ENCODE measurements at places on chromosomes 2 and 18.

- DNase-seq = no peak
These were observed 61.3 kb downstream of the EFEMP1 start for GRCh38 chr2:55862246-55862645.

- DNase-seq = no peak
These were observed 65.2 kb downstream of the CCDC195 start for GRCh38 chr2:224650815-224651439.

DNA sequence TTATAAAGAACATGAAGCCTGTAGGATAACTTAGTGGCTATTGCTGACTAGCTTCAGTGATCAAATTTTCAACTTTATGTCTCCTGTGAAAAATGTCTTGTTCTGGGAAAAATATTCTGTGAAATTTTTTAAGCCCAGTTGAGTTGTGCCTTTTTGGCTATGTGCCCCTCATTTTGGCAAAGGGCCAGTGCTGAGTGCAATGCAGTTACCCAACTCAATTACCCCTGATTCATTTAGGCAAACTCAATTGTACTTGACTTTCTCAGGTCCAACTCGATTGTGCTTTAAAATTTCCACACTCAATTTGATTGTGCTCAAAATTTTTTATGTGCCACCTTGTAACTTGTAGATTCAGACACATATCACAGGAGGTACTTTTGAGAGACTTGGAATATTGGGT lies 548.8 kb upstream of the NRP2 start:
- DNase-seq = no peak

DNA sequence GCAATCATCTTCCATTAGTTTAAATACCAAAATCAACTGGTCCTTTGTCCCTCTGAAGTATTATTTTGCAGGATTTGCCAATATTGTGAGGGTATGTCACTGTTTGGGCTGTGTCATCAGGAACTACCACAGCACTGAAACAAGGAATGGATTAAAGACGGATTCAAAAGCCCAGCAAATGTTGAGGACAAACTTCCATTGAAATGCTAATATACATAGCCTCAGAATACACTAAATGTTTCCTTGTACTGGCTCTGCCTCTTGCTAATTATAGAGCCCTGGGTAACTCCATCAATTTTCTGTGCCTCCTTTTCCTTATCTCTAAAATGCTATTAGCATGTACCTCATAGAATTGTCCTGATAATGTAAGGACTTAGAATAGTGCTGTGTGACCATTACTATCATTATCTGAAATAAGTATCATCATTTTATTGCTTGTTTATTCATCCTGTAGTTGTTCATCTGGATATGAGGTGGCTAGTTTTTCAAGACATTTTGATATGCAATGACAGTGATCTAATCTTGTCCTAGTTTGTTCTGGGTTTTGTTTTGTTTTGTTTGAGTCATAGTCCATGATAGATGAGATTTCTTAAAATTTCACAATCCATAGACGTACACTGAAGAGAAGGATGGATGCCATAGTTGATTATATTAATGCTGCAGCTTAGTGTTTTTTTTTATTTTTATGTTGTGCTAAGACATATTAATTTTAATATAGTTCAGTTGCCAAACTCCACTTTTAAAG lies 333.4 kb upstream of the KCNH7 start:
- DNase-seq = no peak

DNA sequence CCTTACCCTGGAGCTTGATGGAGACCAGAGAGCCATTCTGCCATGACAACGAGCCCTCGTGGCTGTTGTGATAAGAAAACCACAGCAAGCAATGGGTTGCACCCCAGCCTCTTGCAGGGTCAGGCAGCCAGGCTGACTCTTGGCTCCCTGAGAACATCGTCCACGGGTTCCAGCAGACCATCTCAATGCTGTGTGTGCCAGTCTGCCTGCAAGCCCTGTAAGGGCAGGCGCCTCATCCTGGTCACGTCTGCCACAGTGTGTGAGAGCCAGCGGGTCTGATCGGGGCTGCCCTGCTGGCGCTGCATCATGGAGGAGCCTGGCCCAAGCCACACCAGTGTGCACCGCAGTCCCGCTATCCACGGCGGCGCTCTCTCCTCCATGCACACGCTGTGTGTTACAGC lies 71.0 kb upstream of the MGAT4A start:
- DNase-seq = no peak

DNA sequence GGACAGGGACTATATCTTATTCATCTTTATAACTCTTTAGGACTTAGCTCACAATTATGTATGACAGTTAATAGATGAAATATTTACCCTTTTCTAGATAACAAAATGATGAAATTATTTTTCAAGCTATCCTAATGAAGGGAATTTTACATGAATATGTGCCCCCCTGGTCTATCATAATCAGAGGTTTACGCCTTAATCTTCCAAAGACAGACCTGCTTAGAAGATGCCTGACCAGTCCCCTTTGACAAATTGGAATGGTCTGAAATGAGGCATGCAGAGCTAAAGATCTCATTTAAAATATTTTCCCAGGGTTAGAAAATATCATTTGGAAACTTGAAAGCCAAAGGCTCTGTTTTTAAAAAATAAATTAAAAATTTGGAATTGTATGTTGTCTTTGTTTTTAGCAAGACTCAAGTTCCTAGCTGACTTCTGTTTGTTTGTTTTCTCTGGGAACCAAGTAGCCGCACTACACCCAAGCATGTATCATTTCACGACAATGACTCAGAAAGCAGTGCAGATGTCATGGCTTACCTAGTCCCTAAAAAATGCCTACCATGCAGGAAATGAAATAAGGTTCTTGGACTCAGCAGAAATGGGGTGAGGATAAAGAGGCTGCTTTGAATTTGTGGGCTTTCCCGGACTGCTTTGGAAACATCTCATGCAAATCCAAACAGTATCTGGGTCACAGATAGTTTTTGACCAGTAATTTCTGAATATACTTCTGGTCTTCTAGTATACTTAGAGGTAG lies 162.1 kb downstream of the ZEB2 start:
- no peak for DNase-seq

- no peak for DNase-seq
These were observed 99.4 kb upstream of the PID1 start for GRCh38 chr2:229370509-229370908.

DNA sequence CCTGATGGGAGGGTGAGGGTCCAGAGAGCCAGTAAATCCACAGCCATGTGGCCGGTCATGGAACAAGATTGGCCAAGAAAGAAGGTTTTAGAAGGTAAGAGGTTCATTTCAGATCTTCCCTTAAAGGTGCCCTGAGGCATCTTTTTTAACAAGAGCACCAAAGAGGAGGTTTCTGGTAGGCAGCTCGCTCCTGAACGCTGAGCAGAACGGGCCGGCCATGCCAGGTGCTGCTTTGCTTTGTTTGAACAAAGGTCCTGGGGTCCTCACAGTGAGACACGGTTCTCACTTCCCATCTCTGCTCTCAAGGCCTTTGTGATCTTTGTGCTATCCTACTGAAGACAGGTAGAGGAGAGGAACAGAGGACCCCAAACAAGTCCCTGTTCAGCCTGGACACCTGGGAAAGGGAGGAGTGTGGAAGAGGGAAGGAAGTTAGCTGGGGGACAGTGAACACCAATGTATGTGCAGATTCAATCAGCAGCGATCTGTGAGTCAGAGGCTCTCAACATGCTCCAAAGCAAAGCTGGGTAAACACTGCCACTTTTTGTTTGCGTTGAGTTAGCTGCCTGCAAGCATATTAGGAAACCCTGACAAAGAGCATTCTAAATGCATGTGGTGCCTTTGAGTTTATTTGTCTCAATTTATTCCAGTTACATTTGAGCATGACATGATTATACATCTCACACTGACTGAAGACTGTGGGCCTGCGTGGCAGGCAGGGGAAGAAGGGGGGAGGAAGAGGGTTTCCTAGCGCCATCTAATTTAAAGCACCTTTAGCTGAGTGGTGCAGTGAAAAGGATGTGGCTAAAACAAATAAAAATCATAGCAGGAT lies 102.4 kb downstream of the ASB1 start:
- no peak for DNase-seq

- no peak for DNase-seq
These were observed 82.9 kb upstream of the RAB12 start for GRCh38 chr18:8526332-8526731.

DNA sequence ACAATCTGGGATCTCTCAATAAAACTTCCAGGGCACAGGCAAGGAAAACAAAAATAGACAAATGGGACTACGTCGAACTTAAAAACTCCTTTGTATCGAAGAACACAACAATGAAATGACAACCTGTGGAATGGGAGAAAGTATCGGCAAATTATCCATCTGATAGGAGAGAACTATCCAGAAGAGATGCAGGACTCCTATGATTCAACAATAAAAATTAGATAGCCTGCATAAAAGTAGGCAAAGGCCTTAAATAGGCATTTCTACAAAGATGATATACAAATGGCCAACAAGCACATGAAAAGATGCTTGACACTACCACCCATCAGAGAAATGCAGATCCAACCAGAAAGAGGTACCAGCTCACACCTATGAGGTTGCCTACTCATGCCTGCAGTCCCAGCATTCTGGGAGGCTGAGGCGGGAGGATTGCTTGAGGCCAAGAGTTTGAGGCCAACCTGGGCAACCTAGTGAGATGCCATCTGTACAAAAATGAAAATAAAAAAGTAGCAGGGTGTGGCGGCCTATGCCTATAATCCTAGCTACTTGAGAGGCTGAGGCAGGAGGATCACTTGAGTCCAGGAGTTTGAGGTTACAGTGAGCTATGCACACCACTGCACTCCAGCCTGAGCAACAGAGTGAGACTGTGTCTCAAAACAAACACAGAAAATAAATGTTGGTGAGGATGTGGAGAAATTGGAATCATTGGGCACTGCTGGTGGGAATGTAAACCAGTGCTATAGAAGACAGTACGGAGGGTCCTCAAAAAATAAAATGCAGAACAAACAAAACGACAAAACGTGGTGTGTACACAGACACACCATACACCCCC lies 21.6 kb downstream of the TWIST2 start:
- DNase-seq = no peak

DNA sequence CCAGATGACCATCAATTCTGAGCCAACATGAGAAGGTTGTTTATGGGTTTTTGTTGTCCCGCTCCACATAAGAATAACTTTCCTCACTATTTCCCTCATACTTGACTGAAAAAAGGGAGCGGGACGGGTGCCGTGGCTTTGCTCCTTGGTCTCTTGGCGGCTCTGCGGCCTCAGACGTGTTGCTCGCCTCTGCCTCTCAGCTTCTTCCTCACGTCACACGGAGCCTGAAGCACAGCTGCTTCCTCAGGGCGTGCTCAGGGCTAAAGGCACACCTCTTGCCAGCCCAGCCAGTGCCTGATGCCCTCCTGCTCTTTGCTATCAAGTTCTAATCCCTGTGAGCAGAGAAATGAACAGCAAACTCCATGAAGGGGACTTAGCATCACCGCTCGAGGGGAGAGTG lies 17.9 kb upstream of the ID2 start:
- DNase-seq = no peak

DNA sequence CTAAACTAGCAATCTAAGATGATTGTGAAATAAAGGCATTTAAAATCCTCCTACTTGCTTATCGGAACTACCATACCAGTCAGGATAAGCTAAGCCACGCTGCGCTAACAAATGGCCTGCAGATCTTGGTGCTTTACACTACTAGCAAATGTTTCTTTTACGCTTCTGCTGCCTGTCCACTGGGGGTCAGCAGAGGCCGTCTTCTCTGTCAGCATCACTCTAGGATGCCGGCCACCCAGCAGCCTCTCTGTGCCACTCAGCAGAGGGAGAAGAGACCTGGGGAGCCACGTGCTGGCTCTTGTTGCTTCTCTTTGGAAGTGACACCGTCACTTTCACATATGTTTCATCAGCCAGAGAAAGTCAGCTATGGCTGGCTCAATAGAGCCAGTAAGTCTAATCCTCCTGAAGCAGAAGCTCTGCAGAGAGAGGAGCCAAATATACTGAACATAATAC lies 36.6 kb downstream of the COPS8 start:
- DNase-seq = no peak

DNA sequence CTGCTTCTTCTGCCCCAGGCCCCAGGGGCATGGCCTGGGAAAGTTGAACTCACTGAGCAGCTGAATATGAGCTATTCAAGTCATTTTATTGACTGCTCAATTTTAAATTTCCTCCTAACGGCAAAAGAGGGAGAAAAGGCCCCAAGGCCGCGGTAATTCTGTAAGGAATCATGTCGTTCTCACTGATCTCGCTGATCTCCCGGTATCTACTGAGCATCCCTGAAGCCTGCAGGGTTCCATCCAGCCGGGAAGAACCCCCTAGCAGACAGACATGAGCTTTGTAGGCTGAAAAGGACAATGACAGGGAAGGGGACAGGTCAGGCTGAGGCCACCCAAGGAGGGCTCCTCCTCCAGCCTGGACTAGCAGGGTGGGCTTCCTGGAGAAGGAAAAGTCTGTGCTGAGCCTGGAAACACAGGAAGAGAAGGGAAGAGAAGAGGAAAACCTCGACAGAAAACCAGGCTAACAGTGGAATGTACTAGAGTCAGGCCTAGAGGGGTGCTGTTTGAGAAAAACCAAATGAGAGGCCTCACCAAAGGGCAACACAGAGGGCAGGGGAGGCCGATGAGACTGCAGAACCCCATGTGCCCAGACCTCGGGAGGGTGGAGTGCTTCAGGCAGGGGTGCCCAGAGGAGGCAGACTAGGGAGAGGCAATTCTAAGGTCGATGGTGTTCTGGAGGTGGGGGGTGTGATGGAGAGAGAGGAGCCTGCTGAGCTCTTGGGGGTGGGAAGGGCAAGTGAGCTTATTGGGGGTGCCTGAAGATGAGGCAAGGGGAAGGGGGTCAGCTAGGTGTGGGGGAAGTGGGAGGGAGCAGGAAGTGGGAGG lies 2.9 kb upstream of the NPPC start:
- DNase-seq = no peak

- no peak for DNase-seq
These were observed 47.7 kb upstream of the WDR75 start for GRCh38 chr2:189393440-189394111.

GRCh38 chr18:59197636-59198035 lies 22.3 kb upstream of the GRP start:
- DNase-seq = no peak

DNA sequence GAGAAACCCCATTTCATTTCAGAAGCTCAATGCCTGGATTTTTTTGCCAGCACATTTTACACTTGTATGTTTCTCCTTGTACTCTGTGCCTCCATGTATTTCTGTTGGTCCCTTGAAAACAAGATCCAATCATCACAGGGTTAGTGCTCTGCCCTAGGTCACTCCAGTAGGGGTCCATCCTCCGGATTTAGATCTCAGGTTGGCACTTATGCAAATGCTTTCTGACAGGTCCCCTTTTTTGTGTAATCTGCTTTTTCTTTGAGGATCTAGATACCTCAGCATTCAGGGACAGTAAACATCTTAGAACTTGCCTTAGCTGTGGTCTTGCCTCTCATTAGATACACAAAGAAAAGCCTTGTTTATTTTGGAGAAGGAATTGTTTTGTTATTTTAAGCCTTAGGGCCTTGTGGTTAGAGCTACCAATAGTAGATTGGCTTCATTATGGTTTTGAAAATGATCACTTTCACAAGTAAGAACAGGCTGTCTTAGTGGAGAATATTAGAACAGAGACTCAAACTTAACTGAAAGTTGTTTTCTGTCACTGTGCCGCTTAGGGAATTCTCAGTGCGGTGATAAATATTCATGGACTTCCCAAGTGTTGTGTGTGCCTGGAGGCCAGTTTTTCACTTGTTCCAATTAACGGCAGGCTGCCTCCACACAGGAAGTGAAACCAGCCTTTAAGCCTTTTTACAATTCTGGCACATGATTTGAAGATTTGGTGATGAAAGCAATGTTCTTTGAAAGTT lies 7.8 kb downstream of the MERTK start:
- DNase-seq = no peak

GRCh38 chr2:102367331-102367971 lies 11.9 kb downstream of the IL18R1 start:
- DNase-seq = no peak
